Astrocyte of the spinal cord (primary cell): ENCODE measurements at places on chromosomes 3 and 15.
A peak's percentile ranks its signal among the peaks of the same experiment; 100 is the strongest.

DNA sequence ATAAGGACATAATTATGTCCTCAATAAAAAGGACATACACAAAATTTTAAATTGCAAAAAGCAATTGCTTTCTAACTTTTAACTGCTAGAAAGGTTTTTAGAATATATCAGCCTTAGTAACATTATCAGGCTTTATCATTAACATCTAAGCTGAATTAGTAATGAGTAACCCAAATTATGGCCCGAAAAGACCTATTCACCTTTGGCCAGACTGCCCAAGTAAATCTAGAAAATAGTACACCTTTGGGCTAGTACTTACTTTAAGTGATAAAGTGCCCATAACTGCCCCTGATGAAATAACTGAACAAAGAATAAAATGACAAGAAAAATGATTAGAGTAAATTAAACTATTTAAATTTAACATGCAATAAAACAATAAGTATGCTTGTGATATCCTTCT, 117.2 kb downstream of the TBL1XR1 start:
- DNase-seq, result no peak

DNA sequence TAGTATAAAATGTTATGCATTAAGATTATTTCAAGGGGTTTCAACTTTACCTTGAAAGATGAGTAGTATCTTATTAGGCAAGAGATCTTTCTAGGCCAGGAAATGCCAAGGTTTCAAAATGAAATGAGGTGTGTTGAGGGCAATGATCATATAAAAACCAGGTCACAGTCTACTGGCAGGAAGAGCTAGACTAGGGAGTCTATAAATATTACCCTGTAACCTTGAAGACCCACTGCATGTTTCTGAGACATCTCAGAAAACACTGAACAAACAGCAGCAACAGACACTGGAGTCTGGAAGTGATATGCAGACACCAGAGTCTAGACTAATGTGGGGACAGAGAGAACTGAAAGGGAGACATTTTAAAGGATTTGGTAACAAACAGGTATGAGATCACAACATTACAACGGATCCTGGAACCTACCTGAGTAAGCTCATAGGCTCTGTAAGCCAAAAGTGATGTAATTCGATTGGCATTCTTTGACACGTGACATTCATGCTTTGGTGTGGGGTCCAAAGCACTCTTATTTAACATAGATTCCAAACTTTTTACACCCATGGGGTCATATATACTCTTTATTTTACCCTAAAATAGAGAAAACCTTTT, 15.0 kb downstream of the TASOR start:
- DNase-seq, result no peak

GRCh38 chr3:155972885-155973584, 102.6 kb downstream of the GMPS start:
- DNase-seq, result no peak

DNA sequence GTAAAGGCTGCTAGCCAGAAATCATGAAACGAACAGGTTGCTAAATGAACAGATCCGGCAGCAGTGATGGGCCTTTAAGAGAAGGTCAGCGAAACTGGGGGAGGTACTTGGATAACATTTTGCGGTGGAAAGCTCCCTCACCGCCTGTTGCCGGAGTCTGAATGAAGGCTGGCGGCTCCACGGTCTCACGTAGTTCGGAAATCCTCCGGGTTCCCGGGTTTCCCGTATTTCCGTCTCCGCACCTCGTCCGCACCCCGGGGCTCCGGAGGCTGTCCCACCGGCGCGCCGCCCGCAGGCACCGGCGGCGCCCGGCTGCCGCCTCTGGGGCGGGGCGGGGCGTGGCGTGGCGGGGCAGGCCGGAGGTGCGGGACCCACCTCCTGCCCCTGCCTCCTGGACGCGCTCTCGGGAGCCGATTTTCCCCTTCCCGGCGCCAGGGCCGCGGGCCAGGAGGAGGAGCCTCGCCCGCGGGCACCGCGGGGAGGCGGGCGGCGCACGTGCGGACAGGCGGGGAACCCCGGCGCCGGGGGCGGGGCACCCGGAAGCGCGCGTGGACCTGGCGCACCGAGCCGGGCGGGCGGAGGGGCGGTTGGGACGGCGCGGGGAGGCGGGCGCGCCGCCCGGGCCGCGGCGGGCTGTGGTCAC, at the start of gene ZDHHC23:
ZDHHC23 (plus strand) TSS at position 642 of the 643 bp plus-strand sequence. CDS start 790 bp downstream, outside the sequence.
- peak; percentile 40 for DNase-seq

DNA sequence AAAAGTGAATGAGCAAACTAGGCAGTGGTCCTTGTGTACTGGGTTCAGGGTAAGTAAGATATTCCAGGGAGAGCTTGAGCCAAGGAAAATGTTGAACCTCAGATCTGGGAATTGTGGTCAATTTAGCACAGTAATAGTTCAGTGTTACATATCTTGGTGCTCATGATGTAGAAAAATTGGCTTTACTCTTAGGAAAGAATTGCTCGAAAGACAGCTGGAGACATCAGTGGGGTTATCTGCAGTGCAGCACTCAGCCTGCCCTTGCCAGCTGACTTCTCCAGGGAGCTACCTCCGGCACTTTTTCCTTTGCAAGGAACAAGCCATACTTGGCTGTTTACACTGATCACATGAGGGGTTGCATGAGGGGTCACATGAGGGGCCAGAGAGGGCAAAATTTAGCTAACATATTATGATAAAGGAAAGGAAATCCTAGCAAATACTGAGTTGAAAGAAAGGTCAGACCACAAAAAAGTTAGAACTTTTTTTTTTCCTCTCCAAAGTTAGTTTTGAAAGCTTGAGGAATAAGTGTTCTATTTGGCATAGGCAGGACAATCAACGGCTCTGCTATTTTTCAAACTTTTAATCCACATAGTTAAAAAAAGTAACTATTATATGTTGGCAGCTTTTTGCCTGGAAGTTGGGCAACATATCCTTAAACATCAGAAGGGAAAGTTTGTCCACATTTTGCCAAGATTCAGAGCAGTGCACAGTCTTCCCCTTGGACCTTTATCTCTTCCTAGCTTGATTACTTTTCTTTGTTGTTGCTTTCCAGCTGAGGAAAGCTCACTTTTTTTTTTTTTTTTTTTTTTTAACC, 92.4 kb downstream of the COL6A6 start:
- peak; percentile 20 for DNase-seq

- no peak for DNase-seq
Observed at GRCh38 chr3:59798372-59799086, 748.7 kb upstream of the CFAP20DC start.

DNA sequence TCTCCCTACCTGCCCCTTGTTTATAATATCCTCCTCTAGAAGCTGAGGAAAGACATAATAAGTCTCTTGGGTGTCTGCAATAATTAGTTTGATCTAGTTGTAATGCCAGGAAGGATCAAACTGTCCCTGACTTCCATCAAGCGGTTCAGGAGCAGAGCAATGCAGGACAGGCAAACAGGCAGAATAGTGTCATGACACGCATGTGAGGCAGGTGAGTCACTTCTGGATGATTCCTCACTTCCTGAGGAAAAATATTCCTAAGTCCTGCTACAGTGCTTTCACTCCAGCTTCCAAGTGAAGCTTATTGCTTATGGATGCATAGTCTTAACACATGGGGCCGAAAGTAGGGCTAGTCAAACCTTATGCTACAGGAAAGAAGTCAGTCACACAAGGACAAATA, 85.8 kb downstream of the GREM1 start:
- no peak for DNase-seq

GRCh38 chr15:58387130-58387529, 44.7 kb upstream of the LIPC start:
- DNase-seq, result peak; percentile 59

DNA sequence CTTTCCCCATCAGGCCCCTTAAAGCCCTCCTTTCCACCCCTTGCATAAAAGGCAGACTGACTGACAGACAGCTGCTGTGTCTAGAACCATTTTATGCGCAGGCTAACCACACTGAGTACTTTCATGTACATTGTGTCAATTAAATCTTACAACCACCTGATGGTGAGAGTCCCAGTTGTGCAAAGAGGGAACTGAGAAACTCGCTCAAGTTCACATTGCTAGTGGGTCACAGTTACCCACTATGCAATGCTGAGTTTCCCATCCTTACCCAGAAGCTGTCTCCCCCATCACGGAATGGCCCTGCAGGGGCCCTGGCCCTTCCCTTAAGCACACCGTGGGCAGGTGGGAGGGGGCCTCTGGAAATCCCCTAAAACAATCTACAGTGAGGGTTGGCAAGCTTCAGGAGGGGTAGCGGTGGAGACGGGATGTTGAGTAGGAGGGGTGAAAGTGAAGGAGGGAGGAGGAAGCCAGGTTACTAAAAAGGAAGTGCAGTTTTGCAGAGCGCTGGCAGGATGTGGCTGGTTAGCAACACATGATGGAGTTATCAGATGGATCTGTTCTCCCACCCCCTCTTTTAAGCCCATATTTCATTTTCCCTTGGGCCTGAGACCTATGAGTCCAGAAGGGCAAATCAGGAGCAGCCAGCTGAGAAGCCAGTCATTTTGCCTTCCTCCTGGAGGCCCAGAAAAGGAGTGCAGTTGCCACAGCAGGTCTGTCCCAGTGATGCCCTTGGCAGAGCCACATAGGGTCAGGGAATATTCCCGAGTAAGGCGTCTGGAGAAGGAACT, 30.0 kb downstream of the STARD5 start:
- DNase-seq, result no peak

DNA sequence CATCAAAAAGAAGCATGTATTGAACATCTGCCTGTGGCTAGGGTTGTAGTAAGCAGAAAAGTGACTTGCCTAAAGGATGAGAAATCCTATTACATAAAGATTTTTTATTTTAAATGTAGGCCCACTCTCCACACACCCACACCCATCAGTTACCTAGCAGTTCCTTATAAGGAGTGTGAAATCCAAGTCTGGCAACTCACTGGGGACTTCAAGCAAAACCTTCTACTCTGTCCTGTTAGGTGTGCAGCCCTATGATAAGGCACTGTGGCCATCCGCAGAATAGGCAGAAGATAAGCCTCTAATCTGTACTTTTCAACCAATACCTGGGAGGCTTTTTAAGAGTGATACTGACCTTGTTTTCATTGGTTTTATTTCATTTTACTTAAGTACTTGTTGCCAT, 52.7 kb upstream of the TJP1 start:
- DNase-seq, result no peak

- DNase-seq, result no peak
Observed at GRCh38 chr3:23824699-23825444, 19.1 kb downstream of the UBE2E1 start.

DNA sequence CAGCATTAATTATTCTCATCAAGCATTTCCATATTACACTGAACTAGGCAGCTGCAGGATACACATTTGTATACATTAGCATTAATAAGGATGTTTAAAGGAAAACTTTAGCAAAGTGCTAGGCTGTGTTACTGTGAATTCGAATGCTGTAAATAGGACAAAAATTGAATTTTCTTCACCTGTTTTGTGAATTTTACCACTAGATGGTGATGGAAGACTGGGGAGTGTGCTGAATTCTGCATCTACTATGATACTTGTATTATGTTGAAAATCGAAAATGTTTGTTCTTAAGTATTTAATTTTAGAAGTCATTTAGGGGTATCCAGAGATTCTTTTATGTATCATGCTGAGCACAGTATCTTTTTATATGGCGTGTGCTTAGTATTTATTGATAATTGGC, 12.3 kb upstream of the P2RY14 start:
- peak; percentile 64 for DNase-seq

- DNase-seq, result peak; percentile 64
Observed at GRCh38 chr15:70147178-70147760, 49.6 kb upstream of the TLE3 start.

DNA sequence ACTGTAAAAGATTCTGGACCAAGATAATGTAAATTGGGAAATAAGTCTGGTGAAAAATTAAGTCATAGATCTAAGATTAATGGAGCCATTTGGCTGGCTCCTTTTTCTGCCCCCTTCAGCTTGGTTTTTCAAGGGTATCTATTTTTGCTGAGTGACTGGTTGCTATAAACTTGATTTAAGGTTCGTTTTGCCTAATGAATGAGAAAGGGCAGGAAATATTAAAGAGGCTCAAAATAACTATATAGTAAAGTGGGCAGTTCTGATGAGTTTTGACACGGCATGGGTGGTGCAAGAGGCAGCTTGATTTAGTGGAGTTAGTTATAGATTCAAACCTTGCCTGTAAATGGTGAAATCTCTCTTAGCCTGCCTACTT, 140.7 kb downstream of the STAC start:
- DNase-seq, result no peak

GRCh38 chr15:90598031-90598577, 68.4 kb downstream of the CRTC3 start:
- no peak for DNase-seq

DNA sequence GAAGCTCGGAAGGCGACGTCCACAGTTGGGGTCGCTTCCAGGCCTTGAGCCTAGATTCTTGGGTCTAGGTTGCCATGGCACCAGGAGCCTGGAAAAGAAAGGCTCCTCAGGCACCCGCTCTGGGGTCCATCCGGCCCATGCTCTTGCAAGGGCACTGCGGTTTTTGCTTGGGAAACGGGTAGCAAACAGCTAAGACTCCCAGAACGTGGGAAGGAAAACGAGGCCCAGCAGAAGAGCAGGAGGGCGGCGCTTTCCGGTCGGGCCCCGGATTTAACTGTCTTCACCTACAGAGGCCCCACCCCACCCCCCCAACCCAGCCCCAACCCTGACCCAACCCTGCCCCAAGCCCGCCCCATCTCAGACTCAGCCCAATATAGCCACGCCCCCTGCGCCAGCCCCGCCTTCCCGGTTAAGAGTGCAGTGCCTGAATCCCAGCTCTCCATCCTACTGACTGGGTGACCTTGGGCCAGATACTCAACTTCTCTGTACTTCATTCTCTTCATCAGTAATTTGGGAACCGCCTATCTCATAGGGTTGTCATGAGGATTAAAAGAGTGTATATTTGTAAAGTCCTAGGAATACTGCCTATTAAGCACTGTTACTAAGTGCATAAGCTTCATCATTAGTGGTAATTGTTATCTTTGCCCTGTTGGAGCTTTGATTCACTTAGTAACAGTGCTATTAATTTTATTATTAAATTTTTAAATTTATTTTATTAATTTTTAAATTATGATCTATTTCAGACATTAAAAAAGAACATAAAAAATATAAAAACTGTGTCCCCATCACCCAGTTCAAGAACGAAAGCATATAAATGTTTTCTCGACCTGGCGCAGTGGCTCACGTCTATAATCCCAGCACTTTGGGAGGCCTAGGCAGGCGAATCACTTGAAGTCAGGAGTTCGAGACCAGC, 28.4 kb upstream of the SMAD6 start:
- no peak for DNase-seq

- DNase-seq, result no peak
Observed at GRCh38 chr15:77650265-77650664, 17.6 kb upstream of the LINGO1 start.

GRCh38 chr15:70437882-70438451, 325.4 kb downstream of the UACA start:
- no peak for DNase-seq

DNA sequence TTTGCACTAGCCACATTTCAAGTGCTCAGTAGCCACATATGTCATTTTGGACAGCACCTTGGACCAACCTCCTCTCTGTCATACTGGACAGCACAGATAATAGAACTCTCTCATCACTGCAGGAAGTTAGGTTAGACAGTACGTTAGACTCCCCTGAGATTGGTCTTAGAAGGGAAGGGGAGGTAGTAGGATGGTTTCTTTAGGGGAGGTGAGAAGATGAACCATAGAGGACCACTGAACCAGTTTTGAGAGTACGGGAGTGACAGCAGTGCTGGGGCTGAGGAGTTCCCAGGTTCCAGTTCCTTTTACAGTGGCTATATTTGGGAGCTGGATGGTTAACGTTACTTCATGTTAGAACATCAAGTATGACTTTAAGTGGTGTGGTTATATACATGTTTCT, 7.8 kb downstream of the LRCH3 start:
- no peak for DNase-seq

- DNase-seq, result no peak
Observed at GRCh38 chr3:115710799-115711198, 87.5 kb downstream of the GAP43 start.

GRCh38 chr3:107629566-107629965, 106.8 kb downstream of the BBX start:
- DNase-seq, result peak; percentile 19
